ENCODE measurements at places on chromosomes 2 and 18.

DNA sequence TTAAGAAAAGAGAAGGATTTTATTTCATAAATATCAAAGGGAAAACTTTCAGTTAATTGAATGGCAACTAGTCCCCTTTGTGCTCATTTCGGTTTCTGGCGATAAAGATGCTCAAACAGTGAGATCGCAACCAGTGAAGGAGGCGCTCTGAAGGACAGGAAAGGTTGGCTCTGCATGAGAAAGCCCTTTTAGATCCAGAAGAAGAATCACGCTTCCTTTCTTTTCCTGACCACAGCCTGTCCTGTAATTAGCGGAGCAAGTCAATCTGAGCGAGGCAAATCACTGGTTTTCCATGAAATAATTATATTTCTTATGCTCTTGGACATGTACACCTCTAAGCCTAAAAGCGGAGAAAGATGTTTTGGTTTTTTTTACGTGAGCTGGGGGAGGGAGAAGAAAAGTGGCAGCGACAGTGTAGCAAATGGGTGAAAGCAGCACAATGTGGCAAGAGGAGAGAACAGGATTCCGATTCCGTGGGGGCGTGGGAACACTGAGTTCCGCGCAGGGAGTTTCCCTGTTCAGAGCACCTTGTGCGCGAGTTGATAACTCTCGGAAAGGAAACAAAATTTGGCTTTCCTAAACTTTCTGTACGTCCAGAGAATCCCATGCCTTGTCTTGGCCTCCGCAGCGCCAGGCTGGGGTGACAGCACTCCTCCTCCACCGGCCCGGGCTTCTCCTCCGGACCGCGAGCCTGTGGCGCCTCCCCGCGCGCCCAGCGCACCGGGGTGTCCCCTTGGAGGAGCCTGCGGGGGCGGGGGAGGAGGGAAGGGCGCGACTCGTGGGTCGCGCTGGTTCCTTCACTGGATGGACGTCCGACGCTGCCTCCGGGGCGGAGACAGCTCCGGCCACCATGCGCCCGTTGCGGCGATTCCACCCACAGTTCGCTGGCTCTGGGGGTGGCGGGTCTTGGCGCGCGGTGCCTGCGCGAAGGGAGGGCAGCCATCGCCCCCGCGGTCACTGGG lies 620 bp upstream of the SLC9A2 start:
- DNase-seq: no peak

DNA sequence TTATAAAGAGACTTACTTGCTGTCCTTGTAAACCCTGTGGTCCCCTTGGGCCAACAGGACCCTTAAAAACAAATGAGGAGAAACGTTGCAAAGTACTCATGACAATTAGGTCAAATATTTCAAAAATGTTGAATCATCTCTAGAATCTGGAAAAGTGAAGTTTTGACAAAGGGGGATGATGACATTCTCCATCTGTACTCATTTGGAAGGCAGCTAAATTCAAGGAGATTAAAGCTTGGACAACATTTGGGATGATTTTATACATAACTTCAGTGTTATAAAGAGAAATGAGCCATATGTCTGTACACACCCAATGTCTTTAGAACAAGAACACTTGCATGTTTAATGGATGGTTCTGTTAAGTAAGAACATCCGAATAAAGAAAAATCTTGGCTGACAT lies 92.9 kb downstream of the COL5A2 start:
- no peak for DNase-seq

DNA sequence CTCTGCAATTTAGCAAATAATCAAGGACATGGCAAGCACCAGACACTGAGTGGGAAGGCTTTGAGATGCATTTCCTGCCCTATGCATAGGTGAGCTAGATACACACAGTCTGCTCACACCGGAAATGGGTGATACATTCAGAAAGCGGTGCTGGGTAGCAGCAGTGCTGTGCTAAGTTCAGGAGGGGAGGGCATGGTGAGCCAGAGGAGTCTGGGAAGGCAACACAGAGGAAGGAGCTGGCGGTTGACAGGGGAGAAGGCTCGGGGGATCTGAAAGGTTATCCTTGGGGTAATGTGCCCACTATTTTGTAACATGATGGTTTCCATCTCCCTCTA lies 57.4 kb upstream of the EPAS1 start:
- no peak for DNase-seq

- no peak for DNase-seq
These were observed 630.7 kb upstream of the HS6ST1 start for GRCh38 chr2:128949360-128949759.

DNA sequence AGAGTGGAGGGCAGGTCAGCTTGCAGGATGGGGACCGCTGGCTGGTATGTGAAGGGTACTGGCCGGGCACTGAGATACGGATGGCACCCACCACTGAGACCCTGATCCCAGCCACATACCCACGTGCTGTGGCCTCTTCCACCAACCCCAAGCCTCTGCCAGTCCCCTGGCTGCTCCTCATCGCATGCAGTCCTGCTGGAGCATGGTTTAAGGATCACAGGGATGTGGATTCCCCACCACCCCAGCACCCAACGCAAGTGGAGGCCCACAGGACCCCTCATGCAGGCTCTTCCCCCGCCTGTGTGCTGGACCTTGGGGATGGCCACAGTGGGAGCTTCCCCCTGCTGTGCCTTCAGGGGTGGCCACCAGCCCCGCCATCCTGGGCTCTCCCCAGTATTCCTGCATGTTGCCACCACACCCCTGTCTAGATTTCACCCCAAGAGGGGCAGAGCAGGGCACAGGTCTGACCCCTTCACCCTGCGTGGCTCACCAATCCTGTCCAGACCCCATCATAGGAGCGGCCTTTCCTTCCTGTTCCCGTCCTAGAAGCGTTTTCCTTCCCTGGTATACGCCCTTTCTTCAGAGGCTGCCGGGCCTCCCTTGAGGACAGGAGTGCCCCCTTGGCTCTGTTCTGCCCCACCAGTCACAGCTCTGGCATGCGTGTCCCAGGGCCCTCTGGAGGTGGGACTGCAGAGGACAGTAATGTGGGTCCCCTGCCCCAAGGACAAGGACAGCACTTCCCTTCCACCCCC lies 18.3 kb downstream of the MLPH start:
- no peak for DNase-seq

DNA sequence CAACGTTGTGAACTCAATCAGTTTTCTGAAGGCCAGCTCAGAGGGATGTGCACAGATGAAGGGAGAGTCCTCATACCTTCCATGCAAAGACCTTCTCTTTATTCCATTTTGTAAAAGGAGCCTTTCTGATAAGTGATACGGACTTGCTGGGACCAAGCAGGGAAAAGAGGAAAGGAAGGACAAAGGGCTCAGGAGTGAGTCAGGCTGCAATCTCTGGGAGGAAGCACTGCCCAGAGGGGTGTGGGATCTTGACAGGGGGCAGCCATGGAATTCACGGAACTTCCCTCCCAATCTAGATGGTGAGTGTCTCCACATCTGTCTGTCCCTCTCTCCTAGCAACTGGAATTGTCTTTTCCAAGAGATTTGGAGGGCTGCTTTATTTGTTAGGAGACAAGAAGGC lies 281.4 kb upstream of the CELF4 start:
- no peak for DNase-seq

- DNase-seq: no peak
These were observed 680.0 kb downstream of the EPHA4 start for GRCh38 chr2:220892018-220892634.

DNA sequence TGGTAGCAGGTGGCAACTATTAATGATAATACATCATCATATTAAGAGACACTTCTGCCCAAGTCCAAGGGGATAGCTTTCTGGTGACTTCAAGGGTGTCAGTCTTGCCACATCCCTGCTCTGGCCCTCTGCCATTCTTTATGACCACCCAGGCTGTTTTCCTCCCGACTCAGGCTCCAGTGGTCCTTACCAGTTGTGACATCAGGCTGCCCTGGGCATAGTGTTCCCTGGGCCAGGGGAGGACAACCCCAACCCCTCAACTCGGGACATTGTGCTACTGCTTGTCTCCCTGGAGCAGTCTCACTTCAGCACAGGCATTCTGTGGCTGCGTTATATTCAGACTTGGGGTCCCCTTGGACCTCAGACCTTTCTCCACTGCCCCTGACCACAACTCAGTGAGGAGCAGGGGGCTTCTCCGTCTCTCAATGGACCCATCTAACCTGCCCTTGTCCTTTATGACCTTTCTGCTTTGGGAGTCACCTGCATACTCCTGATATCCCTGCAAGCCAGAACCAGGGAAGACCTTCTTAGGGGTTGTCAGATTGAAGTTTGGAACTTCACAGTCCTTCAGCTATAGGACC lies 12.8 kb downstream of the DNAJB2 start:
- no peak for DNase-seq

DNA sequence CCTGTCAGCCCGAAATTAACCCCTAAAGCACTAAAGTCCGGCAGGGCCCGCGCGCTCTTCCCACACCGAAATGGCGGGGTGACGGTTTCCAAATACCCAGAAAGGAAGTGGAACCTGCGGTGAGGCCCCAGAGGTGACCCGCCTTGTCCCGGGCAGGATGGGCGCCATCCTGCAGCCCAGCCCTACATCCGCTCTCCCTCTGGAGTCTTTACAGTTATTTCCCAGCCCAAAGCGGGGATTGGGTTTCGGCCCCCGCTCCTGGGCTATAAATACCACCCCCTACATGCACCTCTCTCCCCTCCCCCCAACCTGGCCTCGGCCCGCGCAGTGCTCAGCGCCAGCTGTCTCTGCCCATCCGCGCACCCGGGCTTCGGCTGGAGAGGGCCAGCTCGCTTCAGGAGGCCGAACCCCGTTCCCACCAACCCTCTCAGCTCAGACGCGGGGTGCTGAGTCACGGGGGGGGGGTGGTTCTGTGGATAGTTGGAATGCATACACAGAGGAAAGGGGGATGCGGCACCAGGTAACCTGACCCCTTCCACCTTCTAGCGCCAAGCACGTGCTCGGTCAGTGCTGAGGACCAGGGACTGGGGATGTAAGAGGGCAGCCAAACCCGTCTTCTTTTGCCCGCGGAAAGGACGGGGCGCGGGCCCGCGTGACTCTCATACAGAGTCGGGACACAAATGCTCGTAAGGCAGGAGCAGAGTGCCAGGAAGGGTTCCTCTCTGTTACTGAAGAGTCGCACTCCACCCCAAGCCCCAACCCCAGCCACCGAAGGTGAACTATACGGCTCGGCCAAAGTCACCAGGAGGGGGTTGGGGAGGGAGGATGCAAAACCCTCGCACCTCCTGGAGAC lies at the start of gene TUBA4B:
Gene TUBA4B (plus strand): TSS at position 344 of the 853 bp plus-strand sequence. CDS start 165 bp downstream, at position 509.
- no peak for DNase-seq

- no peak for DNase-seq
These were observed 101.6 kb upstream of the CERS6 start for GRCh38 chr2:168354499-168354898.

DNA sequence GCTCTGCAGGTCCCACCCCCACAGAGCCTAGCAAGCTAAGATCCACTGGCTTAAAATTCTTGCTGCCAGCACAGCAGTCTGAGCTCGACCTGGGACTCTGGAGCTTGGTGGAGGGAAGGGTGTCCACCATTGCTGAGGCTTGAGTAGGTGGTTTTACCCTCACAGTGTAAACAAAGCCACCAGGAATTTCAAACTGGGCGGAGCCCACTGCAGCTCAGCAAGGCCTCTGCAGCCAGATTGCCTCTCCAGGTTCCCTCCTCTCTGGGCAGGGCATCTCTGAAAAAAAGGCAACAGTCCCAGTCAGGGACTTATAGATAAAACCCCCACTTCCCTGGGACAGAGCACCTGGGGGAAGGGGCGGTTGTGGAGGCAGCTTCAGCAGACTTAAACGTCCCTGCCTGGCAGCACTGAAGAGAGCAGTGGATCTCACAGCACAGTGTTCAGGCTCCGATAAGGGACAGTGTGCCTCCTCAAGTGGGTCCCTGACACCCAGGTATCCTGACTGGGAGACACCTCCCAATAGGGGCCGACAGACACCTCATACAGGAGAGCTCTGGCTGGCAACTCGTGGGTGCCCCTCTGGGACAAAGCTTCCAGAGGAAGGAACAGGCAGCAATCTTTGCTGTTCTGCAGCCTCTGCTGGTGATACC lies 20.0 kb upstream of the NEMP2 start:
- no peak for DNase-seq

DNA sequence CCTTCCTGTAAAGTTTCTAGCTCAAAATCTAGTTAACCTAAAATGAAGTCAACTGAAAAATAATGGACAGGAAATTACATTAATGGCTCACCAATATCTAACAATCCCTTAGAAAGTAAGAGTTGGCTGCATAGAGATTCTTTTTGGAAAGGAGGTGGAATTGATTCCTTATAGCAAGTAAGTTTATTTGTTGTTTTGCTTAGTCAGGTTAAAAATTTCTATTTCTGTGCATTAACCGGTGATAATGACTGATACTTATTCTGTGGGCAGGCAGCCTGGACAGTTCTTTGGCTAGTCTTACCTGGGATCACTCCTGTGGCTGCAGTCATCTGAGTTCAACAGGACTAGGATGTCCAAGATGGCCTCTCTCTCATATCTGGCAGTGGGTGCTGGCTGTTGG lies 6.9 kb upstream of the BCL2L11 start:
- DNase-seq: no peak

Measured in NCI-H1092 (cell line).